ENCODE measurements at places on chromosomes 7 and 10.

- DNase-seq = no peak
Observed at GRCh38 chr7:123398921-123399320, 135.5 kb downstream of the IQUB start.

GRCh38 chr10:21934307-21934706 is 69.2 kb downstream of the DNAJC1 start:
- no peak for DNase-seq

DNA sequence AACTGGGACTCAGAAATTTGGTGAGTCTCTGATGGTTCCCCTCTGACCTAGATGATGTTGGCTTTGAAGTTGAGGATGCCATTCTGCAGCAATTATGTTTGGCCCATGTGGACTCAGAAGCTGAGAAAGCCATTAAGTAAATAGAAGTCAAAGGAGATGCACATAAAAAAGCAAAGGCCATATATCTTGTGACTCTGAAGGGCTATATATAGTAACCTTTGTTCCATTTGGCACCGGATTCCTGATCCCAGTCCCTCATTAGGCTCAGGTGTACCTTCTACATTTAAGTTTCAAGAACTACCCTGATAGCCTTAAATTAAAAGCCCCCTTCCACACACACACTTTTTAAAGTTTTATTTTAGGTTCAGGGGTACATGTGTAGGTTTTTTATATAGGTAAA is 50.0 kb upstream of the PDK4 start:
- no peak for DNase-seq

DNA sequence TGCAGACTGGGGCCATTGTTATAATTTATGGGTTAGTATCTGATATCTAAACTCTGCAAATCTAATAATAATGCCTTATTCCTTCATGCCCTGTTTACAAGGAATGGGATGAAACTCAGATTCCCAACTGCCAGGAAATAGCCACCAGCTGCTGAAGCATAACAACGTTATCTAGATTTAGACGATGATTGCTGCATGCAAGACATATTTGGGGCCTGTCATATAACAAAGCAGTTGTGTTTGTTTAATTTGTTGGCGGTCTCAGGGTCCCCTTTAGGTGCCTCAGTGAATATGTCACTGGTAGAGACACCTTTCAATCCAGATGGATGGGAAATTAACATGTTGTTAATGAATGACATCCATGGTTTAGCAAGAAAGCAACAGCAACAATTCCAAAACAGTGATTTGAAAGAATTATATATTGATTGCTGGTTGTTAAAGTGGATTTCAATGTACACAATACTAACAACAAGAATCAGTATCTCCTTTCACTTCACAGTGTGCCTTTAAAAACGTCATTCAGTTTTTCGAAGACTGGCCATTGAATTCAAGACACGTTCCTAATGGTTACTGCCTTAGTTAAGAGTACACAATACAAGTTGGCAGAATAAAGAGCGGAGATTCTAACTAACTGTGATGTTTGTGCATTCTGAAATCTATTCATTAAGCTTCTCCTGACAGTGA is 860.6 kb upstream of the CELF2 start:
- no peak for DNase-seq

- no peak for DNase-seq
Observed at GRCh38 chr7:128267595-128267924, 26.5 kb downstream of the LEP start.

GRCh38 chr10:124943301-124944092 is 1.6 kb downstream of the ZRANB1 start:
- no peak for DNase-seq

- no peak for DNase-seq
Observed at GRCh38 chr10:80452069-80452468, 2.0 kb upstream of the TSPAN14 start.

DNA sequence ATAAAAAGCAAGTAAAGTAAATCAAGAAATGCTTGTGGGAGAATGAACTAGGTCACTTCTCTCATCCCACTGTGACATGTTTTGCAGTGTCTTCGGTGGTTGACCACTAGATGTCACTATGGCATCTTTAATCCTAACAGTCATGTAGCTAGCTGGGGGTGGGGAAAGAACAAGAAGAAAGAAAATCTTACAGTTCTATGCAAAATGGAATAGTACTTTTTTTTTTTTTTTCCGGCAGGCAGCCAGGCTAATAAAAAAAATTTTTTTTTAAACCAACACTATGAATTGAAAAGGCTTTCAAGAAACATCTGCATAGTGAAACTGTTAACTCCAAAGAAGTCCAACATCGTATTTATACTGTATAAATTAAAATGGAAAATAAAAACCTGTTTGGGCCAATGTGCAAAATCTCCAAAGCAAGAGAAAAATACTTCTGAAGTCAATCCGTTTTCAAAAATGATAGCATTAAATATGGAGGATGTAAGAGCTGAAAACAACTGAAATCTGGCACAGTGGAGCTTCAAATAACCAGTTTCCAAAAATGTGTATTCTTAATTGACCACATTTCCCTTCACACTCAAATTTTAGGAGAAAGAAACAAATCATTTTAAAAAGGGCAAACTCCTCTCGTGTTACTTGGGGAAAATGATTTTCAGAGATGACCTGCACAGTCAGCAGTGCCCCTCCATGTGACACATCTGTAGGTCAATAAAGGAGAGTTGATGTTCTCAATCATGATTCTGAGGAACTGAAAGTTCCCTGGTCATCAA is 38.5 kb downstream of the CDK1 start:
- DNase-seq = peak; percentile 10

DNA sequence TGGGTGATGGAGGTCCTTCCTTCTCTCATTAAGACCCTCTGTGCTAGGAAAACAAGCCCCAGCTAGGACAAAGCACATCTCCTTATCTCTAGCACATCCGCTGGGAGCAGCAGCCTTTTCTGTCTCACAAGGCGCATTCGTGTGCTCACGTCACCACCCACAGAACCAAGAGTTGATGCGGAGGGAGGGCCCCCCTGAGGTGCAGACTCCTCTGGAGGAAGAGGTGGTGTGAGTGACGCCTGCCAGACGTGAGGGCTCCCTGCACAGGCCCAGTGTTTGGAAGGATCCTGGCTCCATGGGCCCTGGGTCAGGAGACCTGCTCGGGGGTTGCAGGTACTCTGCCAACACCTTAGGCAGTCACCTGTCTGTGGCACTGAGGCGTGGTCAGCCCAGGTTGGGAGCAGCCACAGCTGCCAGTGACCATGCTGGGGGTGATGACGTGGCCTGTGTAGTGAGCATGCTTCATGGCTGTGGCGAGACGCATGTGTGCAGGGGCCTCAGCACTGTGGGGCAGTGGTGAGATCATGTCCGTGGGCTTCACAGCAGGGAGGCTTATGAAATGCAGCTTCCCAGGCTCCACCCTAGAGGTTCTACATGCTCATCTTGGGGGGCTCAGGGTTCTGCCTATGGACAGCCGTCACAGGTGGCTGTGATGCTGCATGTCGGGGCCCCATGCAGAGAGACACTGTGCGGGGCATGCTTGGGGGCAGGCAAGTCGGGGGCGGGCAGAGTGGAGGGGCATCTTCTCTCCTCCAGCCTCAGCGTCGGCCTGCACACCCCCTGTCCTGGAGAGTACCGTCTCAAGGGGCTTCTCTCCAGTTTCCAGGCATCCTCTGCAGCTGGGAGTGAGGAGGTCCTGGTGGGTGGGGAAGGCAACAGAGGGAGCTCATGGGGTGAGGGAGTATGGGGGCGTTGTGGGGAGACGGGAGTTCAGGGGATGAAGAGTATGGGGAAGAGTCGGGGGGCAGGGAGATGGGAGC is 56.2 kb upstream of the DPYSL4 start:
- DNase-seq = no peak

GRCh38 chr7:81770728-81771223 is 929 bp upstream of the HGF start:
- DNase-seq = no peak
